Activated CD8-positive, alpha-beta memory T cell treated with anti-CD3 and anti-CD28 coated beads, Interleukin-2, amount 50 U/mL, for 4 hours (primary cell): ENCODE measurements at places on chromosomes 4 and X.

DNA sequence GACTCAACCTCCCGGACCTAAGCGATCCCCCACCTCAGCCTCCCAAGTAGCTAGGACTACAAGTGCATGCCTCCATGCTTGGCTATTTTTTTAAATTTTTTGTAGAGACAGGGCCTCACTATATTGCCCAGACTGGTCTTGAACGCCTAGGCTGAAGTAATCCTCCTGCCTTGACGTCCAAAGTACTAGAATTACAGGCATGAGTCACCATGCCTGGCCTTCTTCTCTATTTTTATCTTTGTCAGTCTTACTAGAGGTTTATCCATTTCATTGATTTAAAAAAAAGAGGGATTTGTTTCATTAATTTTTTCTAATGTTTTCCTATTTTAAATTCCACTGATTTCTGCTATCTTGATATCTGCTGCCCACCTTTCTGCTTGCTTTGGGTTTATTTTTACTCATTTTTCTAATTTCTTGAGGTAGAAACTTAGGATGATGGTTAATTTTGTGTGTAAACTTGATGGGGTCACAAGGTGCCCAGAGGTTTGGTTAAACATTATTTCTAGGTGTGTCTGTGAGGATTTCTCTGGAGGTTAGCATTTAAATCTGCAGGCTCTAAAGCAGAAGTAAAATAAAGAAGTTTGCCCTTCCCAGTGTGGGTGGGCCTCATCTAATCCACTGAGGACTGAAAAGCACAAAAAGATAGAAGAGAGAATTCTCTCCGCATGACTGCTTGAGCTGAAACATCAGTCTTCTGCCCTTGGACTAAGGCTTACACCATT lies 116.2 kb upstream of the DCLK2 start:
- no peak for DNase-seq

GRCh38 chr4:145861336-145862318 lies 77.0 kb downstream of the ZNF827 start:
- no peak for DNase-seq

- no peak for DNase-seq
These were observed 43.9 kb upstream of the FGFBP2 start for GRCh38 chr4:16006771-16007446.

GRCh38 chr4:106238820-106239420 lies 77.1 kb downstream of the TBCK start:
- DNase-seq: no peak

DNA sequence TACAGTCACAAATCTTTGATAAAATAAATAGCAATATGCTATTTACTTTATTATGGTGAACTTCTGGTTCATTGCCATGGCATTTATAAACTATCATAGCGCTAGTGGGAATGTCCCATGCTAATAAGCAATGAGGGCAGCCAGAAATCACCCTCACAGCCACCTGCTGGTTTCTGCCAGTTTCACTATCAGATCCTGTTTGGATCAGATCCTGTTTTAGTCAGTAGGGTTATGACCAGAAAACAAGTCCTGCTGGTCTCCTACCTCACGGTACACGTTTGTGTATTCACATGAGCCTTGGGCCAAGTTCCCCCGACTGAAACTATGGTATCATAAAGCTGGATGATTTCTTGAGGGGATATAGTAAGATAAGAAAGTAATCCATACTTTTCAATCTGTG lies 17.7 kb downstream of the FOXR2 start:
- DNase-seq: no peak
